CD4-positive, alpha-beta T cell treated with Interleukin-10 for 1 hour (primary cell): ENCODE measurements at places on chromosomes 4 and X.
A peak's percentile ranks its signal among the peaks of the same experiment; 100 is the strongest.

GRCh38 chr4:169293343-169294176 lies 22.8 kb upstream of the SH3RF1 start:
- peak; percentile 15 for DNase-seq

DNA sequence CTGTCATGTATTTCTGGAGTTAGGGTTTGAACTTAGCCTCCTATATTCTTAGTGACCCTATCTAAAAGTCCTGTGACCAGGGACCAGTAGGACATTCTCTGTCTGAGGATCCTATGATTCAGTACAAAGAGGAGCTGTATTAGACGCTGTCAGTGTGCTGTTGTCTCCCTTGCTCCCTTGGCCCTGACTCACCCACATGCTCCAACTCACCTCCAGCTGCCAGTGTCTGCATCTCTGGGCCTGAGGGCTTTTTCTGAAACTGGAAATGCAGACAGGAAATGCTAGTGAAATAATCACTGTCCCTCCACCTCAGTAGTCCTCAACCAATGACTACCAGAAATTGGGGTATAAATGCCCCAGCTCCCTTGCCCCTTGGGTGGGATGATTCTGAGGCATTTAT lies 535.3 kb upstream of the RPS6KA3 start:
- no peak for DNase-seq

DNA sequence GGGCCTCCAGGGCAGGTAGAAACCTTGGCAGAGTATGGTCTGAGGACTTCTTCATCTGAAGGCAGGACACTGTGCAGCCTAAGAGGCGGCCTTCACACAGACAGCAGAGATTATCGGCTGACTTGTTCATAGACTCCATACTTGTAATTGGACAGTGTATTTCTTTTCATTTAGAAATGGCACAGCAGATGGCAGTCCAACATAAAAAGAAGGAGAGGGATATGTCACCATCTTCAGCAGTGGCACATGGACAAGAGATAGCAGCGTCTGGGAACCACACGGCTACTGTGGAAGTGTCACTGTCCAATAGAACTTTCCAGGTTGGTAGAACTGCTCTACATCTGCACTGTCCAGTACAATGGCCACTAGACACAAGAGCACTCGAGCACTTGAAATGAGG lies 21.7 kb upstream of the GEMIN8 start:
- no peak for DNase-seq

DNA sequence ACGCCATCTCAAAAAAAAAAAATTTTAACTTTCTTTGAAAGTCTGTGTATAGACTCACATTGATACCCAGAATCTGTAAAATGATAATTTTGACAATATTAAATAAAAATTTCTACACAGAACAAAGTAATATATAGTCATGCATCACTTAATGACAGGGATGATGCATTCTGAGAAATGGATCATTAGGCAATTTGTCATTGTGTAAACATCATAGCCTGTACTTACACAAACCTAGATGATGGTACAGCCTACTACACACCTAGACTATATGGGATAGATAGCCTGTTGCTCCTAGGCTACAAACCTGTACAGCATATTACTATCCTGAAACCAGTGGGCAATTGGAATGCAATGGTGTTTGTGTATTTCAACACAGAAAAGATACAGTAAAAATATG lies 107.7 kb downstream of the BLTP1 start:
- DNase-seq = no peak

GRCh38 chrX:30577362-30577991 lies at the start of gene TASL:
TASL (minus strand) TSS chrX:30577766; CDS start chrX:30560355, 17,411 bp downstream.
- peak; percentile 58 for DNase-seq

DNA sequence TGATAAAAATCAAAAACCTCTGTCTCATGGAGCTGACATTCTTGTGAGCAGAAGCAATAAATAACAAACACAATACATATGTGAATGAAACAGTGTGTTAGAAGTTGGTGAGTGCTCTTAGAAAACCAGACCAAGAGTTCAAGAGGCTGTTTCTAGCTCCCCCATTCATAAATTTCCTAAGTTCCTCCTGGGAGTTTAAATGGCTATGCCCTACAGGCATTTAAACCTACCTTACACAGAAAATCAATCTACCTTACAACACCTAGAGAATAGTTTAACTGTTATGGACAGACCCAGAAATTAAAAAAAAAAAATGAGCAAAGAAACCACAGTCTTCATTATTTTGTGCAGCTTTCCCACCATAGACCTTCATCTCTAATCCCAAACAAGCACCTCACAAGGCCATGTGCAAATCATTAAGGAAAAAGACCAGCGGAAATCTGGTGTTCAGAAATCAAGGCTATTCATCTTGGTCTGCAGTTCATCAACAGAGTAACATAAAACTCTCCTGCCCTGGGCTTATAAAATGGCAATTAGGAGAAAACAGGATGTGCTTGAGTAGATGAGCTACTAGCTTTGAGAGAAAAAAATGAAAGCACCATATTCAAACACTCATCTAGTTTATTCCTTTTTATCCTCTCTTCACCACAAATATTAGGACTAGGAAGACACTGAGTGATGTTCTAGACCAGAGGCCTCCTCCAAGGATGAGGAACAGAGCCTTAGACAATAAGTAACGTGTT lies 147.2 kb downstream of the SHROOM3 start:
- DNase-seq = no peak

DNA sequence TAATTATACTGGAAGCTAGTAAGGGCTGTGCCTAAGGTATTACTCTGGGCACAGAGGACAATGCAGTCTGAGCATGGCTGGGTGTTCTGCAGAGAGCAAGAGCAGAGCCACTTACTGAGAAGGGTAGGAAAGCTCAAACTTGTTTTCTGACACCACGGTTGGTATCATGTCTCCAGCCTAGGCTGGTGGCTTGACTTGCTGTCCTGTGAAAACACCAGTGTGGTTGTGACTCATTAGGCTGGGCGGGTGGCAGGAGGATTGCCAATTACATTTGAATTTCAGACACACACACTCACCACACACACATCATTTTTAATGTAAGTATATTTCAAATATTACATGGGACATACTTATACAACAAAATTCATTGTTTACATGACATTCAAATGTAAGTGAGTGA lies 19.7 kb upstream of the MTM1 start:
- no peak for DNase-seq

DNA sequence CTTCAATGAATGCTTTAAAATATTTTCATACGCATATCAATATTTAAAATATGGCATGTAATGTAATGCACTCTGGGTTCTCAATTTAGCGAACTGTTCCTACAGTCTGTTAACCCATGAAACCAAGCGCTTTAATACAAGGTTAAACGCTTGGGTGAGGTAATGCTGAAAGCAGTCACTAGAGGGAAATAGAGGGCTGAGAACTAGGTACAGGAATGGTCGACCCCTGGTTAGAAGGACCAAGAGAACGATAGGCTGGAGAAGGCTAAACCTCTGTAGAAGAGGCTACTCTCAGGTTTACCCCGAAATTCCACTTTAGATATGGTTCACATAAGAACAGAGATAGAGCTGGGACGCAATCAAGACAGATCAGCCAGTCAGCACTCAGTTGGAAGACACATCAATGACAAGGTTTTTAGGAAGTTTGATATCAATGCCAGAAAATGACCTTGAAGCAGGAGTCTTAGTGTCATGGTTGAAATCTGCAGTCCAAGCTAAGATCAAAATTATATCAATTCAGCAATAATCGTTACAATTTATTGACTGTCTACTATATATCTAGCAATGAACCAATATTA lies 26.9 kb downstream of the ARSJ start:
- DNase-seq = peak; percentile 41

- DNase-seq = no peak
Measured at GRCh38 chr4:150216726-150217125, 138.5 kb downstream of the DCLK2 start.

- no peak for DNase-seq
Measured at GRCh38 chr4:139940600-139940999, 213.4 kb downstream of the MAML3 start.

GRCh38 chrX:153561337-153561736 lies 37.6 kb downstream of the CCNQ start:
- no peak for DNase-seq

DNA sequence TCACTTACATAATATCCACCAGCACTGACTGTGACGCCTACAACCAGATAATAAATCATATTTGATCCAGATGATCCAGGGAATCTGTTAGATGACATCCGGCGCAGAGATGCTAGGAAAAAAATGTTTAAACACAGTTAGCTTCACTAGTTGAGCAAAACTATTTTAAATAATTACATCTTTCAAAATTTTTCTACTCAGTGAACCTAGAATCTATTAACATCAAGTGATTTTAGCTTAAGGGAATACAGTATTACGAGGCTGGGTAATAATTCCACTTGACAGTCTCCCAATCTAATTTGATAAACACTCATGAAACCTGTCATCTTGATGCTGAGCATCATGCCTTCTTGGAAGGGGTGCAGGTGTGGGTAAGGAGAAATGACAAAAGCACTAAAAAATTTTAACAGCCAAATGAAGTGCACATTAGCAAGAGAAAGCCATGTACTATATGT lies 4.7 kb downstream of the MGARP start:
- no peak for DNase-seq

DNA sequence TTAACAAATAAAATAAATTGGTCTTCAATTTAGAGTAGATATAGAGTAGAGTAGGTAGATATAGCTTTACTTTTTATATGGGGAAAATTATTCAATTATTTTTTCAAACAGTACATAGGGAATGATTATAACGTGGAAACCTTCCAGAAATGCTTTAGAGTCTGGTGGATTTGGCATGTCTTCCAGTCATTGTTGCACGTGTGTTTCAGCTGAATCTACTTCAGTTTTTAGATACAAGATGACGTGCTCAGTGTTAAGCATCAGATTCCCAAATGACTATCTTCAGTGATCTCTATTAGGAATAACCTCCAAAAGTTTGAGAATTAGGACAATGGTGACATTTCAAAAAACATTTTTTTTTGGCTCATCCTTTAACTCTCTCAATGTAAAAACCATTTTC lies 616.9 kb downstream of the ANKRD50 start:
- DNase-seq = no peak

DNA sequence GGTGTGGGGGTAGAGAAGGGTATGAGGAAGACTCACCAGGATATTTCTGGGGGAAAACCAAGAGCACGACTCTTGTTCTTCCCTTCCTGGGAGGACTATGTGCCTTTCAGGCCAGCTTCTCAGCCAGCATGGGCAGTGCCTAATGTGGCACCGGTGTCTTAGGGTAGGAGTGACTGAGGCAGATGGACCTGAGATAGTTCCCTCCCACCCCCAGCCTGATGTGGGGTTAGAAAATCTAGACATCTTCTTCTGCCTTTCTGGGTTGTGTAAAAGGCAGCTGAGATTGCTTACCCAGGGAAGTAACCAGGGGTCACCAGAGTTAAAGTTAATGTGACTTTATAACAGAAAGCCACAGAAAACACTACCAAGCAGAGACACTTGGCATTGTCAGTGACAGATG lies 127.3 kb downstream of the TMA16 start:
- DNase-seq = no peak

DNA sequence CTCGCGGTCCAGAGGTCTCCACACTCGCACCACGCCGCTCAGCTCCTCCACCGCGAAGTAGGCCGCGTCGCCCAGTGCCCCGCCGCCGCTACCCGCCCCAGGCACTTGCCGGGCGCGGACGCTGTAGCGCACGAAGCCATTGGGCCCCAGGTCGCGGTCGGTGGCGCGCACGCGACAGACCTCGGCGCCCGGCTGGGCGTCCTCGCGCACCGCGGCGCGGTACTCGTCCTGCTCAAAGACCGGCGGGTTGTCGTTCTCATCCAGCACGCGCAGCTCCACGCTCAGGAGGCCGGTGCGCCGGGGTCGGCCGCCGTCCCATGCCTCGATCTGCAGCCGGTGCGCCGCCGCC lies 1.4 kb downstream of the DCHS2 start:
- DNase-seq = no peak

- no peak for DNase-seq
Measured at GRCh38 chr4:184383497-184384055, 90.8 kb downstream of the IRF2 start.

GRCh38 chrX:110168585-110168984 lies 149.3 kb downstream of the AMMECR1 start:
- no peak for DNase-seq

GRCh38 chr4:179124957-179125356 lies 1682.7 kb upstream of the AGA start:
- DNase-seq = no peak

DNA sequence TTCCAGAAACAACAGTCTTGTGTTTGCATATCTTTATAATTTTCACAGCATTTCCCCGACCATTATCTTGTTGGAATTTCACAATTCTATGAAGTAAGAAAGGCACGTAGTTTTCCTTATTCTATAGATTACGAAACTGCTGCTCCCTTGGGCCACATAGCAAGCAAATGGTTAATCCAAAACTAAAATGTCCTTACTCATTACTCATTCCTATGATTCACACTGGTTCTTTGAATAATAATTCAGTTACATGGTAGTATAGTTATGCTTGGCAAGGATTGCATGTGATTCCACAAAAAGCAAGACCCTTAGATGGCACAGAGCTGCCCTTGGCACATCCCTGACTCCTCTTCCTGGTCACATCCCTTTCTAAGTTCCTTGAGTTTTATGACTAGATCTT lies 51.2 kb downstream of the OR13H1 start:
- DNase-seq = no peak

- no peak for DNase-seq
Measured at GRCh38 chrX:92270936-92271855, 492.0 kb downstream of the PCDH11X start.

DNA sequence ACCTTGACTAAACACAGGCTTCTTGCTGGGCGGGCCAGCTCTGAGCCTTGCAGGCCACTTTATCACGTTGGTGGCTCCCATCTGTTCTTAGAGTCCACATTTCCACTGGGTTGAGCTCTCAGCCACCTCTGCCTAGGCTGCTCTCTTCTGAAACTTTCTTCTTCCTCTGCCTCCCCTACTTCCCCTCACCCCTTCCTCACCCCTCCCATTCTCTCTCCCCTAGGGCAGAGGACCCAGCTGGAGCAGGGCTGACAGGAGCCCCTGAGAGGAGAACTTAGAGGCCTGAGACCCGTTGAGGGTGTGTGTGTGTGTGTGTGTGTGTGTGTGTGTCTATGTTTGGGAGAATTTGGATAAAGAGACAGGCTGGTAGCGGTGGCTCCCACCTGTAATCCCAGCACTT lies 19.9 kb upstream of the TMSB4X start:
- DNase-seq = no peak

DNA sequence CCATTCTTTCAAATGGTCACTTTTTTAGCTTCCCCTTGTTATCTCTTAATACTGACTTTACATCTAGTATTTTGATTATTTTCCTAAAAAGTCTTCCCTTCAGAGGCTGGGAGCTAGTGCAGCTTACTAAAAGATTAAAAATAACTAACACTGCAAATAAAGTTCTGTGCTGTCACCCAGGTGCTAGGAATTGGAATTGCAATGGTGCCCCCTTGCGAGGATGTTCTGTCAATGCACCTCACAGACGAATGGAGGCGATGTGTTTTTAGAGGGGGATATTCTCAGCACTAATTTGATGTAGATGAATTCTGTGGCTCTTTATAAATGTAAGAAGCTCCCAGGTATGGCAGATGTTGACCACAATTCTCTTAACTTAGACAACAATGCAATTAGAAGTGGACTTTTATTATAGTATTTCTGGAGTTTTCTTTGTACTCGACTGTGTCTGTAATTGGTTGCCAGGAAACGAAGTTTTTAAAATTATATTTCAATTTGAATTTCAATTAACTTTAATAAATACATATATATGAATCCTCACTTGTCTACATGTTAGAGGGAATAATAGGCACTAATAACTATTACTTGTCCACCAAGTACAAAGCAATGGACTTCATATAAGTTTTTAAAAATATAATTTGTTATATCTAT lies 22.0 kb upstream of the SMIM31 start:
- peak; percentile 55 for DNase-seq
